DMS 273 treated with DMSO at 0.1 percent for 48 hours (cell line): ENCODE measurements at places on chromosomes 5 and 9.

GRCh38 chr5:168177831-168178450, 113.5 kb upstream of the WWC1 start:
- no peak for DNase-seq

DNA sequence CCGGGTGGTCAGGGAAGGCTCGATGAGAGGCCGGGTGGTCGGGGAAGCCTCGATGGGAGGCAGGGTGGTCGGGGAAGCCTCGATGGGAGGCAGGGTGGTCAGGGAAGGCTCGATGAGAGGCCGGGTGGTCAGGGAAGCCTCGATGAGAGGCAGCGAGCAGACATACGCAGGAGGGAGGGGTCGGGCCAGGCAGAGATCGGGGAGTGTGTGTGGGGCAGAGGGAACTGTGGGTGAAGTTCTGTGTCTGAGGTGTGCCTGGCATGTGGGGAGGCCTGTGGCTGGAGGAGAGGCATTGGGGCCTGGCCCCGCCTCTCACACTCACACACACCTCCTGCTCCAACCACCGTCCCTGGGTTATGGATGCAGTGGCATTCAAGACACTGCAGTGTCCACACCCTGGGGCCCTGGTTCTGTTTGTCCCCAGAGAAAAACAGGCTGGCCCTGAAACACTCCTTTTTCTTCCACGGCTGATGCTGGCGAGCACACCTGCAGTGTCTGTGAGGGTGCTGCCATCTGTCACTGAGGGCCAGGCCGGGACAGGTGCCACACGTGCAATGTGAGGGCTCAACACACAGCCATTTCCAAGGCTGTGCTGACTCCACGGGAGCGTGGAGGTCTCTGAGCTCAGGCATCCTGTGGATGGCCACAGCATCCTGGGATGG, 6.5 kb upstream of the PLEKHG4B start:
- DNase-seq, result no peak

DNA sequence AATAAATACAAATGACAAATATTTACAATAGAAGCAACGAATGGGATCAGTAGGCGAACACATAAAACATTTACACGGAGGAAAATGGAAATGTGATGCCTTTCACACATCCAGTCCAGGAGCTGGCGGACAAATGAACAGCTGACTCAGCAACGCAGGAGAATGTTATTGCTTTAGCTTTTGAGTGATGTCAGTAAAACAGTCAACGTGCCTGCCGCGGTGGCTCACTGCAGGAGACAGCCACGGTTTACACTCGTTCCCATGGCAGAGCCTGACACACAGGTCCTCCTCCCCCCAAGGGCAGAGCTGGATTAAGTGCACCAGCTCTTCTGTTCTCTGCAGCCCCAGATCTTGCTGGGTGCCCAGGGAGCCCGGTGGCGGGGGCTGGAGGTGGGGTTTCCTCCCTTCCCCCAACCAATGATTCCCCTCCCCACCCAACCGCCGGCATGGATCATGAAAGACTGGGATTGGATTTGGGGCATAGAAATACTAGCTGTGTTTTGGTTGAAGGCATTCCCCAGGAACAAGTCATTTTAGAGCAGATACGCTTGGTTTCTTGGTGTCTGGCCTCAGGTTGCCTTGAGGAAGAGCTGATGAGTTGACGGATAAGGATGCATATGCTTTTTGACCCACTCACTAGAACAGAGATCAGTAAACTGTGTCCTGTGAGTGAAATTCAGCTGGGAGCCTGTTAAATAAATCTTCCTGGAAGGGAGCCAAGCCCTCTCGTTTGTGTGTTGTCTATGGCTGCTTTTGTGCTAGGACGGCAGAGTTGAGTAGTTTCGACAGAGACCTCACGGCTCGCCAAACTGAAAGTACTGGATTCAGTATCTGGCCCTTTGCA, 12.5 kb downstream of the STC2 start:
- DNase-seq, result no peak

- no peak for DNase-seq
Measured at GRCh38 chr5:68839019-68839552, 254.7 kb upstream of the SLC30A5 start.

DNA sequence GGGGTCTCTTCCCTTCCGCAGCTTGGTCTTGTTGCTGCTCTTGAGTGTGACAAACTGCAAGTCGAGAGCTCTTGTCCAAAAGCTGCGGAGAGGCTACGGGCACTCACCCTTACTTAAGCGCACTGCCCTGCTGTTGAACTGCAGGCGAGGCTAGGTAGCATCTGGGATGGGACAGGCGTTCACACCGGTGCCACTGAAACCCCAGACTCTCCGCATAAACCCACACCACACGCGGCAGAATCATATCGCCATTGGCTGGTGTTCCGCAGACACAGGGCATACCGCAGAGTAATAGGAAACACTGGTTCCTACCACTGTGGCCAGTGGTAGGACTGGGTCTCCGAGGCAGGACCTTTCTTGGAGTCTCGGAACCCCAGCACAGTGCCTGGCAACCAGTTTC, 2.2 kb upstream of the NPR3 start:
- no peak for DNase-seq

- no peak for DNase-seq
Measured at GRCh38 chr5:124034963-124035362, 523.0 kb downstream of the CSNK1G3 start.

GRCh38 chr9:4214486-4214885, 85.4 kb downstream of the GLIS3 start:
- DNase-seq, result no peak

GRCh38 chr5:177183766-177184360, 50.3 kb downstream of the NSD1 start:
- no peak for DNase-seq

DNA sequence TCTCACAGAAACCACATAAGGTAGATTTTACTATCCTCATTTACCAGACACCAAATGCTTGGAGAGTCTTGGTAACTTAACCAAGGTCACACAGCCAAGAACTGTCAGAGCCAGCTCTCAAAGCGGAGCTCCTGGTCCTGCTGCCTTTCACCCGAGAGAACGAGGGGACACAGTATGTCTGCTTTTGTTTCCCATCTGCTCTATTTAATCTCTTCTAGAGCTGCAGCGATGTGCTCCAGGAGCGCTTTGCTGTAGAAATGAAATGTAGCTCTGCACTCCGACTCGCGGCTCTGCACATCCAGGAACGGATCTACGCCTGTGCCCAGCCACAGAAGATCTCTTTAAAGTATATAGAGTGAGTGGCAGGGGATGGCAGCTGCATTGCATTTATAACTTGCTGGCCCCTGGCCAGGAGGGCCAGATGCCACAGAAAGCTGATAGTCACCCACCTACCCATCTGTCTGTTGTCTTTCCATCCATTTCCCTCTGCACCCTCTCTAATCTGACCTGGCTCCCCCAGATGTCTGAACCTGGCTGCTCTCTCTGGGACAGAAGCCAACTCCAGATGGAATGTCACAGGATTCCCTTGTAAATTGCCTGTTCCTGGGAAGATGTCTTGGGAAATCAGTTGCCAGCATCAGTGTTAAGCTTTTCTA, 21.4 kb upstream of the TRMT10B start:
- DNase-seq, result peak; percentile 98

DNA sequence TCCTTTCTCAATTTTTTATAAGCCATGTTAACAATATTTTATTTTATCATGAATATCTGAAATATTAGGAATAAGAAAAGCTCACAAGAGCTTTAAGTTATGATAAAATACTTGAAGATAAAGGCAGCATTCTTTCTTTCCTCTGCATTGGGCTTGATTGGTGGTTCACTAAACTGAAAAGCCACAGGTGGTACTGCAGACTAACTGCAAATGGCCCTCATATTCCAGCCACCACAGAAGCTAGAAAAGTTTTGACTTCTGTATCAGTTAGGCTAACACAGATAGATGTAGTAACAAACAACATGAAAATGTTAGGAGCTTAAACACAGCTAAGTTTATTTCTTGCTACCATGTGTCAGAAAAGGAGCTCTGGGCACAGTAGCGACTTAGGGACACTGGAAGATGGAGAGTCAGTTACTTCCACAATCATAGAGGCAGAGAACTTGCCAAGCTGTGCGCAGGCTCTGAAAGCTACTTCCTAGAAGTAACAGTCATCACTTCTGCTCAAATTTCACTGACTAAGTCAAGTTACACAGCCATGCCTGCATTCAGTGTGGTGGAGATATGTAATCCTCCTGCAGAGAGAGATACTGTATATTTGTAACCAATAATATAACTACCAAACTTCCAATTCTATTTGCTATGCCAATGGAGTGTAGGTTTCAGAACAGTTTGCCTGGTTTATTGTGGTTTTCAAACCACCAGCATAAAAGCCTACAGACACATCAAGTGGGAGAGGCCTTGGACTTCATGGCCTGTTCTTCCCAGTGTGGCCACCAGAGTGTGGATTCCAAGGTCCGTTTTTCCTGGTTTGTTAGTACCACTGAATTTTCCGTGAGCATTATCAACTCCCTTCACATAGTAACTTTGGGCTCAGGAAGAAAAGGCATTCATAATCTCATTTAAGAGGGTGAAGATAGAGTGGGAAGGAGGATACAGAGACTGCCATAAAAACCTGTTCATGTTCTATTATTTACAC, 268.3 kb downstream of the PJA2 start:
- DNase-seq, result no peak

DNA sequence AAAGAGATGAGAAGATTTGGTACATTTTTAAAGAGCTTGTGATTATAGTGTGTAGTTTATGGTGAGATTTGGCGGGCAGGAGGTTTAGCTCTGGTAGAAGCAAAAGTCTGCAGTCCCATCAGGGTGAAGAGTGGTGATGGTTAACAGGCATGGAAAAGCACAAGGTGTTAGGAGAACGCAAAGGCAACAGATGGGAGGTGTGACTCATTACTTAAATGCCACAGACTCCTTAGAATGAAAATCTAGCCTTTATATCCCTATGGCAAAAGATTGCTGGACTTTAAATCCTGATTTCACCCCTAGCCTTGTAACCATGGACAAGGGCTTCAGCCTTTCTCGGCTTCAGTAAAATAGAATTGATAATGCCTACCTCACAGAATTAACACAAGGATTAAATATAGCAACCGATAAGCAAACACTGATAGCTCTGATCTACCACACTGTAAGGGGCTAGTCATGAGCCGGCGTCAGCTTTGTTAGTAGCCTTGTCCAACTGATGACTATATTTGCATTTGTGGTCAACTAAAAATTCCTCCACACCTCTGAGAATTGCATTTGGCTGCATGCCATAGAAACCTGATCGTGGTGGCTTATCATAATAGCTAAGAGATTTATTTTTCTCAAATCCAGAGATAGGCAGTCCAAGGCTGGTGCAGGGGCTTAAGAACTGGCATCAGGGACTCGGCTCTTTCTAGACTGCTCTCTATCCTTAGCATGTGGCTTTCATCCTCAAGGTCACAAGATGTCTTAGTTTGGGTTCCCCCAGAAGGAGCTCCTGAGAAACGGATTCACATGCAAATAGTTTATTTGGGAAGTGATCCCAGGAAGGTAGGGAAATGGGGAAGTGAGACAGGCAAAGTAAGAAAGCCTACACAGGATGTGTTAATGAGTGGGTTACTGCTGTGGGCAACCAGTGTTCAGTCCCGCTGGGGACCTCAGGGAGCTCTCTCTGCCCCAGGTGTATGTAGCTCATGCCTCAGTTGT, 19.6 kb downstream of the MFAP3 start:
- DNase-seq, result peak; percentile 74

GRCh38 chr5:65927503-65928321, 1.3 kb downstream of the ERBIN start:
- DNase-seq, result no peak

DNA sequence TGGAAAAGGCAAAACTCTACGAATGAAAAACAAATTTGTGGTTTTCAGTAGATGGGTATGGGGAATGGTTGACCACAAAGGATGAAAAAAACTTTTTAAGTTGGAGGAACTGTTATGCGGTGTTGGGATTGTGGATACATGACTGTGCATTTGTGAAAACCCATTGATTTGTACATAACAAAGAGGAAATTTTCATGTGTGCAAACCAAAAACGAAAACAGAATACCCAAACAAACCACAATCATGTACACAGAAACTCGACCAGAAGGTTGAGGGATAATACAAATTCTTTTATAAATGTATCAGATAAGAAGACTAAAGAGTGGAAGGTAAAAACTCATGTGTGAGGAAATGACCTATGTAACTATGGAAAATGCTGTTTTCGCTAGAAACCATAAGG, 1012.4 kb downstream of the CDH18 start:
- no peak for DNase-seq

DNA sequence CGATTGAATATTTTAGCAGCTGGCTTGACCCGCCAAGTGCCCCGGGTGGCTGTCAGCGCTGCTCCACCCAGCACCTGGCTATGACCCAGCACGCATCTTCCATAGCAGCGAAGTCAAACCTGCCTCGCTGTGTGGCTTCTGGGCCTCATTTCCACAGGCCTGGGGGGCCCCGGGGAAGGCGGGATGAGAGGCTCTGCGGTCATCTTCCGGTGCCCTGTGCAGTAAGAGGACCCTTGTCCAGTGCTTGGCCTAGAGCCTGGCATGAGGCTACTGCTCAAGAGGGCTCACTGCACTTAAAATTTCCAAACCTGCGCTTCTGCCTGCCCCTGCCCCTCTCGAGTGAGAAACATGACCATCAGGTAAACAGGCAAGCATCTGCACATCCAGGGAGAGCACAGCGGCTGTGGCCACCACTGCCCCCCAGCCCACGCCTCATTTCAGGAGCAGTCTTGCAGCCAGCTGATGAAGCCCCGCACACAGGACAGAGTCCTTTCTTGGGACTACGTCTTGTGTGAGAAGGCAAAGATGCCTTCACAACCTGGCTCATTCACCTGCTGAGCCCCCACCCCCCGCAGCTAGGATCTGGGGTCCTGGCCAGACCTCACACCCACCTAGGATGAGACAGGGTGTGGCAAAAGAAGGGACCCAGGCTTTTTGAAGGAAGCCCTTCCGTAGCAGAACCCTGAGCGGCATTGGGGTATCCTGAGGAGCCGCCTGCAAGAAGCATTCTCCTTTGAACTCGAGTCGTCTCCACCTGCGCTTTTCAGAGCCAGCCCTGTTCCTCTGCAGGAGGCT, 69.5 kb upstream of the UNC5A start:
- DNase-seq, result no peak

- DNase-seq, result no peak
Measured at GRCh38 chr5:131367219-131367860, 103.5 kb downstream of the CDC42SE2 start.

GRCh38 chr9:123432331-123433236, 76.6 kb downstream of the CRB2 start:
- DNase-seq, result no peak

- DNase-seq, result no peak
Measured at GRCh38 chr9:110763568-110763967, 95.0 kb downstream of the MUSK start.

DNA sequence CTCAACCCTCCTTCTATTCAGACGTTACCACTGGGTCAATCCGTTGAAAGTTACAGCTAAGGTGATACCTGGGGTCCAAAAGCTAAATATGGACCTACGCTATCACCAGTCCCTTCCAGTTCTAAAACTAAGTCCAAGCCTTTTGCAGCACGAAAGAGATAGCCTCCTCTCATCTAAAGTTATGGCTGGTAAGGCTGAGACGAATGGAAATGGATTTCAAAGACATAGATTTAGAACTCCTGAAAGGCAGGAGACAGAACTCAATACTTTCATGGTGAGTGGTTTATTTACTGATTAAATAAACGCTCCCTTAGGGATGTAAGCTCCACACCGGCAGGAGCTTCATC, 751 bp upstream of the RIC1 start:
- DNase-seq, result no peak
